Thoracic aorta (tissue), 2 donors: ENCODE measurements at places on chromosomes 3 and 15. TPM values are rescaled to one million over a fixed set of nuclear protein-coding genes. Genes with fewer than 3 reads are reported as not detected.
A peak's percentile ranks its signal among the peaks of the same experiment; 100 is the strongest.

DNA sequence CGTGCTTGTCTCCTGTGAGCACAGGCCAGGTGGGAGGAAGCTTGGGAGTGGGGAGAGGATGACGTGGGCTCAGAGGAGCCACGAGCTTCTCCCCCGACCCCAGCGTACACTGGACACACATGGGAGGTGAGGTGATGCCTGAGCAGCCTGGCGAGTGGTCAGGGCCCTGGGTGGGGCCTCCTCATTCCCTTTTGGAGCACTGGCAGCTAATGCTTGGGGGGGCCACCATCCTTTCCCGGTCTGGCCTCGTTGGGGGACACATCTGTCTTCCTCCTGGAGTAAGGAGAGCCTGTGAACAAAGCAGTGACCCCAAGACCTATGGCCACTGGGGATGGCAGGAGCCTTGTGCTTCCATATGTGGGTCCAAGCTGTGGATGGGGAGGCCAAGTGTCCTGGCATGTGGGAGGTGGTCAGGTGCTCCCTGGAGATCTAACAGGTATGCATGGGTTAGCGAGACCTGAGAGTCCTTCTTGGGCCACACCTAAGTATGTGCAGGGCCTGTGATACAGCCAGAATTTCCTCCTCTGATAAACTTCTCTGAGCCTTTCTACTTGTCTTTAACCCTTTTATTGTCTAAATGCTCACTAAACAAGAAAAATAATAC is 9.5 kb downstream of the KLF13 start:
- no peak for DNase-seq

- DNase-seq, result no peak
Measured at GRCh38 chr15:36967929-36968328, 132.4 kb downstream of the MEIS2 start.

The PLOD2 gene
- 92.6 TPM for total RNA-seq

DNA sequence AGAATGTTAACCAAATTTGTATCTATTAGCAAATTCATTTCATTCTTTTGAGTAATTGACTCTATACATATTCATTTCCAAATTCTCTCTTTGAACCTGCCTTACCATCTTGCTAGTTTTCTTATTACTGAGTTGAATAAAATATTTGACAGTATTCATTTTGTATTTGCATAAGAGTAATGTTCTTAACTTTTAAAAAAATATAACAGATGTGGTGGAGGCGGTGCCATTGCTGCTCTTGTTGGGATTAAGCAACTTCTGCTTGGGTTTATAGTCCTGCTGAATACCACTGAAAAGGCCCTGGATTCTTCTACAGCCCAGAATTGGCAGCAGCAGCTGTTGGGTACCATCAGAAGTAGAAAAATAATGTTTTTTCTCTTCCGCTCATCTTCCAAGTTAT is 148.9 kb upstream of the PEX5L start:
- DNase-seq, result no peak

The FAM227B gene
- 15.2 TPM for total RNA-seq

DNA sequence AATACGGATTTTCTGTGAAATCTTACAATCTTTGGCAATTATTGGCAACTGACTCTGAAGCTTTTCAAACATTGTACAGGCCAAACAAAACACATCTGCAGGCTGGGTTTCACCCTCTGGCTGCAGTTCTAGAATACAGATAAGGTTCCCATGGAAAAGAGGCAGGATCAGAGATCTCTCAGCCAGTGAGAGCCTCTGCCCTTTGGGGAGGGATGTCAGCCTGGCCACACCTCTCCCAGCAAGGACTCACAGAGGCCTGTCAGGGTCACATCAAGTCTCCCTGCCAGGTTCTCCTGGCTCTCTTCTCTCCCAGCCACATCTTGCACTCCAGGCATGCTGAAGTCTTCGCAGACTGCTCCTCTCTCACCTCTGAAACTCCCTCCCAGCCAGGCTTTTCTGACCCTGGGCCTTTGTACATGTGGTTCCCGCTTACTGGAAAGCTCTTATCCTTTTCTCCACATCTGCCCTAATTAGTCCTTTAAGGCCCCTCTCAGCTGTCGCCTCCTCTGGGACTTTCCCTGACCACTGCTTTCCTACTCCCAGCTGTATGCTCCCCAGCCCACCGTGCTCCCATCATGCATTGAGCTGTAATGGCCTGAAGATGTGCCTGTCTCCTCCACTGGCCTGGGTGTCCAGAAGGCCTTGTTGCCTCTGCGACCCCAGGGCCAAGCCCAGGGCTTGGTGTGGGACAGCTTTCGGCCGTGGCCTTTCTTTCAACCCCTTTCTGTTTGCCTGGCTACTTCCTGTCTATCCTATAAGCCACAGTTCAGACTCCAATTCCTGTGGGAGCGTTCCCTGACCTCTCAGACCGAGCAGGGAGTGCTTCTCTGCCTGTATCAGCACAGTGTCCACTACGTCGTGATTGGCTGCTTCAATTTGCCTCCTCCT is 4.3 kb downstream of the RBP1 start:
- DNase-seq, result peak; percentile 38
